ENCODE measurements at places on chromosomes 4 and X. TPM values are rescaled to one million over a fixed set of nuclear protein-coding genes. Genes with fewer than 3 reads are reported as not detected.

Gene SLC2A9
- total RNA-seq = 0.77 TPM

Gene COL4A5
- total RNA-seq = not detected

Gene FAM133A
- not detected for total RNA-seq

Gene OR13H1
- total RNA-seq = not detected

Gene HSFX2
- 0.33 TPM for total RNA-seq

Gene CT45A1
- total RNA-seq = not detected

Gene PDE5A
- 0.48 TPM for total RNA-seq

Gene CFAP47
- not detected for total RNA-seq

Gene FRG2
- total RNA-seq = not detected

Gene ZNF185
- total RNA-seq = 0.50 TPM

Gene INTU
- total RNA-seq = not detected

Gene AADAT
- not detected for total RNA-seq

Gene LAMP2
- total RNA-seq = 46.1 TPM

Gene MCF2
- total RNA-seq = 0.28 TPM

Gene PRR32
- total RNA-seq = not detected

Gene ZBED1
- 32.1 TPM for total RNA-seq

Gene AR
- 0.12 TPM for total RNA-seq

Gene MEPE
- total RNA-seq = not detected

Gene MPP1
- total RNA-seq = 43.7 TPM

Gene AREG
- total RNA-seq = not detected

Gene SPANXD
- total RNA-seq = not detected

Gene KIAA0232
- 17.6 TPM for total RNA-seq

Gene PAGE2
- total RNA-seq = not detected

Gene ARHGEF38
- not detected for total RNA-seq

Gene TMEM150C
- total RNA-seq = not detected

Gene IL1RAPL1
- total RNA-seq = not detected

Gene PCDH7
- not detected for total RNA-seq

Gene EFHC2
- total RNA-seq = 3.4 TPM

Gene OPRPN
- total RNA-seq = not detected

Gene PNMA6F
- total RNA-seq = not detected
